ENCODE measurements at places on chromosomes 5 and 9.

GRCh38 chr9:129884220-129885017 lies 49.2 kb downstream of the USP20 start:
- DNase-seq: peak; percentile 74

DNA sequence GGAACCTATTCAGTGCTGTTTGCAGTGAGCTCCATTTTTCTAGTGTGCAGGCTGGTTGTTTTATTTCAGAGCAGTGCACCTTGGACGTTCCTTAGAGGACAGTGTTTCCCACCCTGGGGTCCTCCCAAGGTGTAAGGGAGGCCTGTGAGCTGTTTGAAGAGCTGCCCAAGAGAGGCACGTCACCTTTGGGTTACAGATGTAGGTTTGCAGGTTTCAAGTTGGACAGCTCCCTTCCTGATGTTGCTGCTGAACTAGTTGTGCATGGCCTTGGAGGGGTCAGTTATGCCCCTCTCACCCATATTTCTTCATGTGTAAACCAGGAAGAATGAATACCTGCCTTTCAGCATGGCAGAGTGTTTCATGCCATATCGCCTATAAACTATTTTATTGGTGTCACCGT lies 34.7 kb upstream of the POMT1 start:
- no peak for DNase-seq

- peak; percentile 79 for DNase-seq
Measured at GRCh38 chr5:72107131-72107900, at the start of gene MAP1B. Gene MAP1B (plus strand): TSS chr5:72107475. CDS start chr5:72107532, 57 bp downstream.

GRCh38 chr5:93251347-93251746 lies 329.7 kb downstream of the NR2F1-AS1 start:
- DNase-seq: no peak

- DNase-seq: no peak
Measured at GRCh38 chr5:10519729-10520128, 44.1 kb upstream of the ANKRD33B start.

- DNase-seq: no peak
Measured at GRCh38 chr5:86977190-86977589, 290.5 kb upstream of the RASA1 start.

- DNase-seq: no peak
Measured at GRCh38 chr9:90821697-90822096, 20.1 kb downstream of the SYK start.

- DNase-seq: no peak
Measured at GRCh38 chr9:132348676-132349075, 6.1 kb downstream of the SETX start.

GRCh38 chr5:175700991-175701390 lies 43.1 kb downstream of the HRH2 start:
- DNase-seq: no peak

GRCh38 chr5:29213475-29213874 lies 1980.0 kb upstream of the CDH6 start:
- no peak for DNase-seq

GRCh38 chr9:131258698-131259431 lies 17.4 kb downstream of the FAM78A start:
- no peak for DNase-seq

DNA sequence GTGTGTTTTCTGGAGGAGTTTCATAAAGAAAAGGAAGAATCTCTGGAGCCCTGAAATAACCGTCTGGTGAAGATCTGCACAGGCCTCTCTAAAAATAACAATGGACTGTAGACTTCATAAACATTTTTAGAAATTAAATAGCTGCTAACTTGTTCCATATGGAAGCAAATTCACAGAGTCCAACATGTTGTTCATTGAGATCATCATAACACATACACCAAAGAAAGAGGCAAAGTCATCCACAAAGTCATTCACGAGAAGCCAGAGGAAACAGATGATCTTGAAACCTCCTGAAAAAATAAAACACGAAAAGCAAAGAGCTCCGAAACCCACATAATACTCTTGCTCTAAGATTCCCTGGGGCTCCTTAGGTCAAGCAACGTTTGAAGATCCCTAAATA lies 347.8 kb downstream of the EFNA5 start:
- no peak for DNase-seq

- DNase-seq: no peak
Measured at GRCh38 chr9:23426144-23426543, 399.9 kb downstream of the ELAVL2 start.

DNA sequence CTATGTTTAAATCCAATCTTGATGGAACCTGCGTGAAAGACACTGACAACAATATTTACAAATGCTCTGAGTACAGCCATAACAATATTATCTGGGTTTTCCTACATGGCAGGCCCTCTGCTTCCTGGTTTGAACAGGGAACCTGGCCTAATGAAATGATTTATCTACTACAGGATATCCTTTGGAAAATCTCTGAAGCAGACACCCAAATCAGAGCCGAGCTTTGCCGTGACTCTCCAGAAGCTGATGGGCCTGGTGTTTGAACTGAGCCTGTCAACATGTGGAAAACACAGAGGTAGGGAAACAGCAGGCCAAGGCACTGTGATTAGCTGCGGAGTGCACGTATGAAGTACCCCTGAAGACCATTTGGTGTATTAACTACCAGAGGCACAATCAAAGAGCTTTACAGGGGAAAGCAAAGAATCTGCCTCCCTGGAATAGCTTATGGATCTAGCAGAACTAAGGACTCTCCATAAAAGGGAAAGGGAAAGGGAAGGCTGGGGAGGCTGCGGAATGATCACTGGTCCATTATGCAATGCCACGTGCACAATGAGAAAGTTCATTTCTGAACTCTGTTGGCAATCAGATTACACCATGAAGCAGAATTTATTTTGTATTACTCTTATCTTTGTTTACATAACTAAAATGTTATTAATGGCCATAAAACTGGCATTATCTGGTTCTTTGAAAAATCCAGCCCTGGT lies 321.9 kb downstream of the EBF1 start:
- no peak for DNase-seq

GRCh38 chr9:132901858-132902831 lies 23.4 kb downstream of the SPACA9 start:
- peak; percentile 82 for DNase-seq

DNA sequence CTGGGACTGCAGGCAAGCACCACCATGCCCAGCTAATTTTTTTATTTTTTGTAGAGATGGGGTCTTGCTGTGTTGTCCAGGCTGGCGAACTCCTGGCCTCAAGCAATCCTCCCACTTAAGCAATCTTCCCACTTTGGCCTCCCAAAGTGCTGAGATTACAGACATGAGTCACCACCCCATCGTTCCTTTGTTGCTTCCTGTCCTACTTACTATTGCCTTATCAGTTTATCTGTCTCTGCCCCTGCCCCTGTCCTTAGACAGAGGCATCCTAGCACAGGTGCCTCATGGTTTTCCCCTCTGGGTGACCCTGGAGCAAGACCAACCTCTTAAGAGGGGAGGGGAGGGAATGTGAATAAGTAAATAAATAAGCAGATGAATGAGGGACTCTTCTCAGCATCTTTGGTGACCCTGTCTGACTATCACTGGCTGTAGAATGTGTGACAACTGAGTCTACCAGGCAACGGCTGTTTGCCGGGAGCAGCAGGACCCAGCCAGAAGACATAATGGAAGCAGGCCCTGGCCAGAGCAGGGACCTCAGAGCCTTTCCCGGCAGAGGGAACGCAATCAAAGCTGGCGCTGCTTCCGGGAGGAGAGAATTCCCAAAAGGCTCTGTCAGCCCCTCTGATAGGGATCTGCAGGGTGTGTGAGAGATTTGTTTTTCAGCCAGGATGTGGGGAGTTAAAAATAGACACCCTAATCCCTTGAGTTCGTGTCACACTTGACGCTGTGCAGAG lies 43.8 kb upstream of the DAB2IP start:
- DNase-seq: no peak

DNA sequence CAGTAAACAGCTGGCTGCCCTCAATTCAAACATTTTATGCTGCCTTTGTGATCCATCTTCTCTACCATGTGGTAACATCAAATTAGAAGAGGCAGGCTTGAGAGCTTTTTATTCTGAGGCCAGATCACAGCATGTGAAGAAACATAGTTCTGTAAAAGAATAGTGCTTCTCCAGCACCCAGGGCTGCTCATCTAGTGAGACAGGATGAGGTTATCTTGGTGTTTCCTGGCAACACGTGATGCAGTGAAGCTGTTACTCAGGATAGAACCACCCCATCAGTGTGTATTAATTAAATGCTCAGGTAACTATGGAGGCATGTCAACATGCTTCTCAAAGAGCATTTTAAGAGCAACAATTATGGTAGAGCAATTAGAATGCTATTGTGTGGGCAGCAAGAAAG lies 400.5 kb upstream of the ACO1 start:
- DNase-seq: no peak
